ENCODE measurements at places on chromosomes 6 and 20.
A peak's percentile ranks its signal among the peaks of the same experiment; 100 is the strongest.

GRCh38 chr6:8110117-8110721, 7.9 kb upstream of the EEF1E1 start:
- DNase-seq = no peak

DNA sequence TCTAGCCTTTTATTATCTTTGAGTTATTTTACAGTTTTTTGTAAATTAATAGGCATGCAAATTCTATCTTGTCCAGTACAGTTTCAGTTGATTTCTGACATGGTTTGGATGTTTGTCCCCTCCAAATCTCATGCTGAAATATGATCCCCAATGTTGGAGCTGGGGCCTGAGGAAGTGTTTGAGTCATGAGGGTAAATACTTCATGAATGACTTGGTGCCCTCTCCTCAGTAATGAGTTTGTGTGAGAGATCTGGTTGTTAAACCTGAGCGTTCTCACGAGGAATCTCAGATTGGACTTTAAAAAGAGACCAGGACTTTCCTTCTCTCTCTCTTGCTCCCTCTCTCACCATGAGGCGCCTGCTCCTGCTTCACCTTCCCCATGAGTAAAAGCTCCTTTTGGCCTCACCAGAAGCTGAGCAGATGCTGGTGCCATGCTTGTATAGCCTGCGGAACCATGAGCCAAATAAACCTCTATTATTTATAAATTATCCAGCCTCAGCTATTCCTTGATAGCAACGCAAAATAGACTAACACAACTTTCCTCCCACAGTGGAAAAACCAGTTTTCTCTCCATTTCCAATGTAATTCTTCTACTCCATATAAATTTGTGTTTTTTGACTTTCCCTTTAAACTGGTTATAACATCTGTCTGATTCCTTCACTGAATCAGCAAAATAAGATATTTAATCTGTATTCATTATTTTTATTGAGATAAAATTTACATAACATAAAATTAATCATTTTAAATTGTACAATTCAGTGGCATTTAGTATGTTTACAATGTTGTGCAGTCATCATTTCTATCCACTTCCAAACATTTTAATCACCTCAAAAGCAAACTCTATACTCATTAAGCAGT, 78.7 kb upstream of the PRSS16 start:
- no peak for DNase-seq

DNA sequence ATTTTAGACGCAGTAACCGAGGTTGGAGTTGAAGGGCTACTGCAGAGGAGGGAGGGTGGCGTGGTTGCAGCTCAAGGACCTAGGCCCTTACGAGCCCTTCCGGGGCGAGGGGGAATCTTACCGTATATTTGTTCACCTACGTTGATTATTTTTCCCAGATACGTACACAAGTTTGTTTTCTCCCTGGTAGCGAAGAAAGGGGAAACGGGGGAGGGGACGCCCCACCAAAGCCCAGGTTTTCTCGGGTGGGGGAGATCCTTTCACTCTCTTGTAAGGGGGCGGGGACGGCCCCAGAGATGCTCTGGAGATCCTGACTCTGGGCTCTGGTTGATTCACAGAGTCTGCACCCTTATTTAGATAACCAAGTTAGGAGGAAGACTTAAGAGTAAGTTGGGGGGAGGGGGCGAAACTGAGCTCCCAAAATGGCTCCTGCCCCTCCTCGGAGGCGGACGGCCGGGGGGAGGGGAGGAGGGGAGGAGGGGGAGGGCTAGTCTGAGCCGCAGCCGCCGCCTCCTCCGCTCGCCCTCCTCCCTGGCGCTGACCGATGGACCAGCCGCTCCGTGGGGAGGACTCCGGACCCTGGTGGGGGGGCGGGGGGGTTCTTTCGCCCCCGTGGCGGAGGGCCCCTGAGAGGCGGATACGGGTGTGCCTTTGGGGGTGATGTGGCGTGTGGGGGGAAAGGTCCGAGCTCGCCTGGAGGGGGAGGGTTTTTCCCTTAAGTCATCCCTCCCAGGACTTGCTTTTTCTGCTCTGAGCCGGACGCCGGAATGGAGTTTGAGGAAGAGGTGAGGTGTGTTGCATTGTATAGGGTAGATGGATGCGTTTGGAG, 2.2 kb downstream of the BRD2 start:
- DNase-seq = peak; percentile 82

DNA sequence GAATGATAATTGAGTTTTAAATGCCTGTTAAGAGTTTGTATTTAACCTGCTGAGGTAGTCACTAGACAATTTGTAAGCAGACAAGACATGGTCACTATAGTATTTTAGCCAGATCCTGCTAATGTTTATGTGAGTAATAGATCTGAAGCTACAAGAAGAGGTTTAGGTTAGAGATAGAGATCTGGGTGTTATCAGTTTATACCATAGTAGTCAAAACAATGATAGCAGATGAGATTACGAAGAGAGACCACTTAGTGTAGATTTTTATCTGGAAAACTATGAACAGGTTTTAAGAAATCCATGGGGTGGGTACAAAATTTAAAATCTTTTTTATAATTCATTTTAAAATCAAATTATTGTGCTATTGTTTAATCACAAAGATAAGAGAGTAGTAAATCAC, 47.5 kb downstream of the PHIP start:
- no peak for DNase-seq

- DNase-seq = no peak
Measured at GRCh38 chr20:41715526-41715925, 97.3 kb upstream of the CHD6 start.

DNA sequence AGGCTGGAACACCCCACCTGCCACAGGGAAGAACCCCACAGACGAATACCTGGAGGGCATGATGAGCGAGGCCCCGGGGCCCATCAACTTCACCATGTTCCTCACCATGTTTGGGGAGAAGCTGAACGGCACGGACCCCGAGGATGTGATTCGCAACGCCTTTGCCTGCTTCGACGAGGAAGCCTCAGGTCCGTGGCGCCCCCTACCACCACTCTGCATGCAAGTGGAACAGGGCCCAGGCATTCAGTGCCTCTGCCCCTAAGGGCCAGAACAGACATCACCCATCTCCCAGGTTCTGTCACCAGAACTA, 6.6 kb downstream of the MYL9 start:
- DNase-seq = no peak

GRCh38 chr6:28488916-28489365, 26.7 kb downstream of the GPX6 start:
- peak; percentile 53 for DNase-seq

- DNase-seq = peak; percentile 26
Measured at GRCh38 chr6:83215131-83216047, 22.2 kb downstream of the RWDD2A start.

DNA sequence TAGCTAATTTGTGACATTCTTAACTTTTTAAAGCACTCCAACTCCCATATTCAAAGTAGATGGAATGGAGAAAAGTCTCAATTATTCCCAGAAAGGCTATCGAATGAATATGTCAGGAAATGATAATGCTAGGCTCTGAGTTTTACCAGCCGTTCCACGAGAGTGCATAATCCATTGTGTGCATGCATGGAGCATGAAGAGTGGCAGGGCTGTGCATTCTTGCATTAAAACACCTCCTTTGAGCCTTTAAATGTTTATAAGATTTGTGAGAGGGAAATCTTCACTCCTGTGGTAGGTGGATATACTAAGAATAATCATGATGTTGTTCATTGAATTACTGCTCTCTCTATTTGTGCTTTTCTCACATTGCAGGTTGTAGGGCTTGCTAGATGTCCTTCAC, 178.3 kb downstream of the CARMIL1 start:
- no peak for DNase-seq

DNA sequence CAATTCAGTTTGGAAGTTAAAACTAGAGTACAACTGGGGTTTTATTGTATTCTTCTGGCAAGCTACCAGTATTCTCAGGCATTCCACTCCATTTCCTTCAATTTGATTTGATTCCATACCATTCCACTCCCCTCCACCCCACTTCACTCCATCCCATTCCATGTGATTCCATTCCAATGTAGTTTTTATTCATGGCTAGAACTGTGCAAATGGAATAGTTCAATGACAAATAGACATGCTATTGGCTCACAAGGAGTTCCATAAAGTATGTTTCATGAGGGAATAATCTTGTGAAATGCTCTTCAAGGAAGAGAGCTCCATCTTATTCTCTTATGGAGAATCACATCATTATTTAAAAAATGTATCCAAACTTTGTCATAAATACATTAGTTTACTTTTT, 285.0 kb upstream of the BMP2 start:
- no peak for DNase-seq

DNA sequence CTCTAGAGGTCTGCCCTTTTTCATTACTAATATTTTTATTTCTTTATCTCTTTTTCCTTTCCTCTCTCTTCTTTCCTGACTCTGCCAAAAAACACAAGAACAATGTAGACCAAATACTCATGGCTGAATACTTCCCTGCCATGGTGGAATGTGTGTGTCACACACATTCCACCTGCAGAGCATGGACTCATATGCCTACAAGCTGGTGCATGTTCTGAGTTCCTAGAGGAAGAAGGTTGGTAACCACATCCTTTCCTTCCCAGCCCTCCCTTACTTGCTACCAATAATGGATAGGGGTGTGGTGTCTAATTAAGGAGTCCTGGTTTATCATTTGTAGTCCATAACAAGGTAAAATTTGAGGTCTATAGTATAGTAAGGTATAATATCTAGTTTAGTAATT, 15.2 kb upstream of the CST9L start:
- DNase-seq = no peak

DNA sequence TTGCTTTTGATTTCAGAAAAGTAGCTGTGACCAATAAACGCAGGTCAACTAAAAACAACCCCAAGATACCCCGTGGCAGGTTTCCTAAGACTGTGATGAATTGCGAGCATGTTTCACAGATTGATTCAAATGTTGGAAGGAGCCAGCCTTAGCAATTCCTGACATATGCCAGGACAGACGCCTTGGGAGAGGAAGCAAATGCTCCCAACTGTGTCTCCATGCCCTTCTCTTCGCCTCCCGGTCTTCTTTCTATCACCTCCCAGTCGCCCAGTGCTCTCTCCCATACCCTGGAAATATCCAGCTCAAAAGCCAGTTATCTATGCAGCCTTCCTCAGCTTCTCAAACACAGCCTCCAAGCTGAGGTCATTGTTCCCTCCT, 32.0 kb downstream of the KIAA0319 start:
- no peak for DNase-seq

DNA sequence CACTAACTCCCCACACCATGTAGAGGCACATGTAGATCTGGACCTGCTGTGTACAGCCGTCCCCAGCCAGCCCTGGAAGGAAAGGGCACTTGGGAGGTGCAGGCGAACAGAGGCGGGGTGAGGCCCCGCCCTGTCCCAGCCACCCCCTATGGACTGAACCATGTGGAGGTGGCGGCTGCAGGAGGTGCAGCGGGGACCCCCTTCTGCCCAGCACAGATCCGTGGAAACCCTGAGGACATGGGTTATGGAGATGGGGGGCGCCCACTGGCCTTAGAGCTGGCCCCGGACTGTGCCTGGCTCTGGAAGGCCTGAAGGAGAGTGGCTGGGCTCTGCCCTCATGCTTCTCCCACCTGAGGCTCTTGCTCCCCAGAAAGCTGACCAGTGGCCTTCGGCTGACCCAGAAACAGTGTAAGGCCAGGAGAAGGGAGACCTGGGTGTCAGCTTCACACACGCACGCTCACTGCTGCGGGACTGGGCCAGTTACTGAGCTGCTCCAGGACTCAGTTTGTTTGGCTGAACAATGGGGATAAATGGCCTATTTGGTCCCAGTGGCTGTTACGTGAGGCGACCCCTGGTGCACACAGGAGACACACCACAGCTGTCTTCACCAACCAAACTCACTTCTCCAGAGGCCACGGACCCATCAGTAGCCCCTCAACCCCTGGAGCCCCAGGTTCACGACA, 87.2 kb downstream of the GINS1 start:
- no peak for DNase-seq

DNA sequence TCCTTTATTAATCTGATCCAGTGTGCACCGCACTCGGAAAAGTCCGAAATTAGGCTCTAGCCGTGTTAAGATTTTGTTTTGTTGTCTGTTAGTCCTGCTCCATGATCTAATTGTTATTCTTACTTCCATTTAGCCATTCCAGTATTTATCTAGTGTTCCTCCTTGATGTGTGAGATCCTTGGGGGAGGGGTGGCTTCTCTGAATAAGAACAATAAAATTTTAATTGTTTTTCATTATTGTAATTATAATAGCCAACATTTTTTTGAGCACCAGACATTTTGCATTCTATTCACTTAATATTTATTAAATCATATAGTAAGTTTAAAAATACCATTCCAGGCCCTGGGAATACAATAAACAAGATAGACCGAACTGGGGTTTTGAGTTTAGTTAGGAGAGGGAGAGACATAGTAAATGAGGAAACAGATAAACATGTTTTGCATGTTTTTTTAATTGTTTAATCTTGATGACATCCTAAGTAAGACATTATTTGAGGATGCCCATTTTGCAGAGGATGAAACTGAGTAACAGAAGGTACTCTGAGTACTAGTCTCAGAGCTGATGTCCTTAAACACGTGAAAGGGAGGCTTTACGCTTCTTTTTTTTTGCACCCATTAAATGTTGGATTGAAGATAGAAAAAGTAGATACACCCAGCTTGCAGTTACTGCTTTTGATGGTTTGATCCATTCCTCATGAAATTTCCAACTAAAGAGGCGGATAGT, 1.2 kb downstream of the CBFA2T2 start:
- DNase-seq = no peak

DNA sequence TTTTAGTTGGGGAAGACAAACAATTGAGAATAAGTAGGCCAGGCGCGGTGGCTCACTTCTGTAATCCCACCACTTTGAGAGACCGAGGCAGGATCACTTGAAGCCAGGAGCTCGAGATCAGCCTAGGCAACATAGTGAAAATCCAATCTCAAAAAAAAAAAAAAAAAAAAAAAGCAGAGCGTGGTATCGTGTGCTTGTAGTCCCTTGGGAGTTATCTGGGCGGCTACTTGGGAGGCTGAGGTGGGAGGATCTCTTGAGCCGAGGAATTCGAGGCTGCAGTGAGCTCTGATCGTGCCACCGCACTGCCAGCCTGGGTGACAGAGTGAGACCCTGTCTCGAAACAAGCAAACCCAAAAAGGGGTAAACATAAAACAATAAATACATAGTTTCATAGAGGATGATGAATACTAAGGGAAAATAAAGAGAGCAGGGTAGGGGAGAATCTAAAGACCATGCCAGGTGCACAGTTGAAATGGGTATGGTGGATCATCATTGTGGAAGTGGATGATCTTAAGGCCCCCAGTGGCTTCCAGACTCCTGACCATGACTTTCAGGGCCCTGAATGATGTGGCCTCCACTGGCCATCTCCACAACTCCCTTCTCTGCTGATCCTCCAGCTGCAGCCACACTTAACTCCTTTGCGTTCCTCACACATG, 947 bp downstream of the POFUT1 start:
- no peak for DNase-seq

All from stimulated activated CD4-positive, alpha-beta T cell treated with anti-CD3 and anti-CD28 coated beads, Interleukin-12 subunit alpha, Interleukin-12 subunit beta, amount 100 ng/mL, for 48 hours (primary cell).